ENCODE measurements at places on chromosomes 2 and 18. TPM values are rescaled to one million over a fixed set of nuclear protein-coding genes. Genes with fewer than 3 reads are reported as not detected.

The EML6 gene
- total RNA-seq = 11.4 TPM

The SFXN5 gene
- 13.2 TPM for total RNA-seq

The NMUR1 gene
- 2.1 TPM for total RNA-seq

The GPR39 gene
- 1.1 TPM for total RNA-seq

The IL36B gene
- not detected for total RNA-seq

The RFTN2 gene
- 30.3 TPM for total RNA-seq

The TMEM198 gene
- total RNA-seq = 8.6 TPM

The MLPH gene
- total RNA-seq = 10.6 TPM

The SAP130 gene
- 8.7 TPM for total RNA-seq

The CPO gene
- total RNA-seq = not detected

The EFHD1 gene
- 5.9 TPM for total RNA-seq

The GMPPA gene
- 25.4 TPM for total RNA-seq

The CHMP3 gene
- 61.4 TPM for total RNA-seq

The MPP4 gene
- 156 TPM for total RNA-seq

The CYBRD1 gene
- total RNA-seq = 119 TPM

The RGPD3 gene
- total RNA-seq = 1.3 TPM

The CSRNP3 gene
- 81.7 TPM for total RNA-seq

The MAP3K19 gene
- 0.11 TPM for total RNA-seq

The FRZB gene
- total RNA-seq = 66.1 TPM

The ORMDL1 gene
- total RNA-seq = 175 TPM

The NGEF gene
- 10.0 TPM for total RNA-seq

The PRKAG3 gene
- 1.5 TPM for total RNA-seq

The GPR55 gene
- not detected for total RNA-seq

The DCTN1 gene
- total RNA-seq = 129 TPM

The CAPN14 gene
- 0.60 TPM for total RNA-seq

The IL36RN gene
- 0.22 TPM for total RNA-seq

The IWS1 gene
- total RNA-seq = 47.4 TPM

The REEP1 gene
- 34.9 TPM for total RNA-seq

The GULP1 gene
- total RNA-seq = 86.1 TPM

The NDUFB3 gene
- total RNA-seq = 37.2 TPM

The MAPK4 gene
- total RNA-seq = 16.1 TPM

The PDCD1 gene
- total RNA-seq = 0.16 TPM

The TMEM182 gene
- total RNA-seq = 42.3 TPM

The SIX3 gene
- 35.2 TPM for total RNA-seq

The FAM124B gene
- 8.2 TPM for total RNA-seq

The SETBP1 gene
- total RNA-seq = 52.0 TPM

The TMEM178A gene
- total RNA-seq = 19.2 TPM
